ENCODE measurements at places on chromosomes 7 and 10.

GRCh38 chr7:100127866-100128636, 1.3 kb downstream of the MBLAC1 start:
- DNase-seq, result peak; percentile 23

- no peak for DNase-seq
These were observed 498.4 kb downstream of the IPMK start for GRCh38 chr10:57769298-57769697.

GRCh38 chr7:21373031-21373430, 54.9 kb upstream of the SP4 start:
- no peak for DNase-seq

DNA sequence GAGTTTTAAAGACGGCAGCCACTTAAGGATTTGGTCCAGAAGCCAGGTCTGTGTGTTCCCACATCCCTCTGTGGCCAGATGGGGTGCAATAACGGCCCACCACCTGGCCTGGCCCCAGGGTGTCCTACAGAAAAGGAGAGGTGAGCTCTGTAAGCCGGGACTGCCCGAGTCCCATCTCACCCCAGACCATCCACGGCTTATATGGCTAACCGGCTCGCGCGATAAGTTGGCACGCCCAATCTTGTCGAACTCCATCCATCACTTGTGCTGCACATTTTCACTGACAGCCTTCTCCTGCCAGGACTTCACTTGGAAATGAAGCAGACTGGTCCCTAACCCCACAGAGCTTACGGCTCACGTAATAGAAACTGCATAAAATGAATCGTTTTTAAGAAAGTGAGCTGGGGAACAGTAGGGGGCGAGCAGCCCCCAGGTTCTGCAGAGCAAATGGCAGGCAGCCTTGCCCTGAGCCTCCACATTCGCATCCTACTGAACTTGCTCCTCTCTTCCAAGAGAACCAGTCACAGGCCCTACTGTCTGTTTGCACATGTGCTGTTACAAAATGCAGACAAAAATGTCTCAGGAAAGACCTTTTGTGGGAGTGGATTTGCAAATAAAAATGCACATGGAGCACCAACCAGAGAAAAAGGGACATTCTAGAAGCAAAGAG, 98.2 kb downstream of the TNS3 start:
- DNase-seq, result no peak

GRCh38 chr7:12685550-12685949, 1.9 kb upstream of the ARL4A start:
- no peak for DNase-seq

DNA sequence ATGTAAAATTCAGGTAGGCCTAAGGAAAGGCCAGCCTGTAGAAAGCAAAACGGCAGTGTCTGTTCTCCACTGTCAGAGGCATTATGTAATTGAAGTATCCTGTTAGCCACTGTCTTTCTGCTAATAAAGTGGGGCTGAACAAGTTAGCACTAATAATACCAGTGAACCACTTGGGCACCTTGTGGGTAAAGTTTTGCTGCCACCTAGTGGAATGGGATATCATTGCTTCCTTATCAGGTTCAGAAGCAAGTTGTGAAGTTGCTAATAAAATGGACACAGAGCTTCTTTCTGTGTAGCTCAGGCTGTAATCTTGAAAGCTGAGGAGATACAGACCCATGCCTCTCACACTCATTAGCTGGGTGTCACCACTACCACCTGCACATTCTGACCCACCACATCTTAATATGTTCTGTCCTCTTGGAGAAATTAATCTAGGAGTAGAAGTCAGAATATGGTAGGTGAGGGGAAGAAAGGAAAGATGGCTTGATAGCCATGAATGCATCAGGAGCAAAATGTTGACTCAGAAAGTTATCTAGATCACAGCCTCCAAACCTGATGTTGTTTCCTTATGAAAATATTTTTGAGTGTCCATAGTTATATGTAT, 175.1 kb downstream of the SEPTIN7 start:
- peak; percentile 46 for DNase-seq

DNA sequence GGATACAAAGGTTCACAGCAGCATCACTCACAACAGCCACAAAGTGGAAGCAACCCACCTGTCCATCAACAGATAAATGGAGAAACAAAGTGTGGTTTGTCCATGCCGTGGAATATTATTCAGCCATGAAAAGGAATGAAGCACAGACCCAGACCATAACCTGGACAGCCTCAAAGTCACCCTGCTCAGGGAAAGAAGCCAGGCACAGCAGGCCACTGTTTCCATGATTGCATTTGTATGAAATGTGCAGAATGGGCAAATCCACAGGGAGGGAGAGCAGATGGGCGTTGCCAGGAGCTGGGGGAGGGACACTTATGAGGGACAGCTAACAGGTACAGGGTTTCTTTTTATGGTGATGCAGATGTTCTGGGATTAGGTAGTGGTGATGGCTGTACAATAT, 30.3 kb downstream of the FOXL3 start:
- no peak for DNase-seq

- no peak for DNase-seq
These were observed 399.7 kb upstream of the ETV1 start for GRCh38 chr7:14389181-14389591.

- no peak for DNase-seq
These were observed 26.9 kb downstream of the BLVRA start for GRCh38 chr7:43785420-43785819.

DNA sequence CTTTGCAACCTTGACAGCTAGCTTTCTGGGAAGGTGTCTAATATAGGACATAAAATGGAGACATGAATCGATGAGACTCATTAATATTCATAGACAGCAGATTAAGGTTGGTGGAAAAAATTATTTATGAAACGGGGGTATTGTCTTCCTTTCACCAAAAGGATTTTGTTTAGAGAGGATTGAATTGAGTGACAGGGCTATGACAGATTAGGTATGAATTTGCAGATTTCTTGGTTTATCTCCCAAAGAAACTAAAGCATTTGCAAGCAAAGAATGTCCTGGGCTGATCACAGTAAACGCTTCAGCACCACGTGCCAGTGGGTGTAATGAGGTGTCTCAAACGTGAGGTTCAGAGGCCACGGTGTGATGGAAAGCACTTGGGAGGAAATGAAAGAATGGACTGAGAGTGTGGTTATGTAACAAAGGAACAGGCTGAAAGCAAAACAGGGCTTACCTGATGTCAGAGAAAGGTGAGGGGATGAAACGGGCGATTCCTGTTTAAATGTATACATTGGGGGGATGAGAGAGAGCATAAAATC, 329.2 kb upstream of the NPVF start:
- DNase-seq, result no peak

- DNase-seq, result no peak
These were observed 64.9 kb upstream of the ADRB1 start for GRCh38 chr10:113978802-113979201.

DNA sequence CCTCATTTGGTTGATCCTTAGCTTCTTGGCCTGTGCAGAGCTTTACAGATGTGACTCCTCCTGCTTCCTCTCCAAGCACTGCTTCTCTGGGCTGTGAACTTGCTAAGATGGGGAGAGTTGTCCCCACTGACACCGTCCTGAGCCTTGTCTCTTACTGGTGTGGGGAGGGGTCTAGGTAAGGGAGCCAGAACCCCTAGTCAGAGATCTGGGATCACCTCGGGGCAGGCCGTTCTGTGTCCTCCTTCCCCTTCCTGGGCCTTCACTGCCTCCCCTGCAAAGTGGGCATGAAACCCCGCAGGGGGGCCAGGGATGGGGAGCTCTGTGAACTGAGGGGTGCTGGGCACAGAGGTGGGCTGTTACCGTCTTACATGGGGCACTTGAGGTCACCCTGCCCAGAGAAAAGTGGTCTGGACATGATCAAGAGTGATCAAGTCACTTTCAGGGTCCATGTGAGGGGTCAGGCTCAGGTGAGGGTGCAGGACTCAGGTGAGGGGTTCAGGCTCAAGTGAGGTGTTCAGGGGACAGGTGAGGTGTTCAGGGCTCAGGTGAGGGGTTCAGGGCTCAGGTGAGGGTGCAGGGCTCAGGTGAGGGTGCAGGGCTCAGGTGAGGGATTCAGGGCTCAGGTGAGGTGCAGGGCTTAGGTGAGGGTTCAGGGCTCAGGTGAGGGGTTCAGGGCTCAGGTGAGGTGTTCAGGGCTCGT, 86.2 kb downstream of the ADCY1 start:
- DNase-seq, result no peak

DNA sequence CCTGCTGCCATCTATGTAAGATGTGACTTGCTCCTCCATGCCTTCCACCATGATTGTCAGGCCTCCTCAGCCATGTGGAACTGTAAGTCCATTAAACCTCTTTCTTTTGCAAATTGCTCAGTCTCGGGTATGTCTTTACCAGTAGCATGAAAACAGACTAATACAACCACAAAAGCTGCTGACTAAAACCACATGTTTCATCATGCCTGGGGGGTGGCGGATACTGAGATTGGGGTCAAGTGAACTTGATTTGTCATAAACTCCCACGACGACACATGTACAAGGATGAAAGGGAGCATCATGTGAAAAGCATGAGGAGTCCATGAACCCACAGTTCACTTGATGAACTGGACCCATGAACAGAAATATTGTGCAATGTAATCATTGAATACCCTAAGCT, 134.9 kb upstream of the ANK3 start:
- DNase-seq, result no peak

DNA sequence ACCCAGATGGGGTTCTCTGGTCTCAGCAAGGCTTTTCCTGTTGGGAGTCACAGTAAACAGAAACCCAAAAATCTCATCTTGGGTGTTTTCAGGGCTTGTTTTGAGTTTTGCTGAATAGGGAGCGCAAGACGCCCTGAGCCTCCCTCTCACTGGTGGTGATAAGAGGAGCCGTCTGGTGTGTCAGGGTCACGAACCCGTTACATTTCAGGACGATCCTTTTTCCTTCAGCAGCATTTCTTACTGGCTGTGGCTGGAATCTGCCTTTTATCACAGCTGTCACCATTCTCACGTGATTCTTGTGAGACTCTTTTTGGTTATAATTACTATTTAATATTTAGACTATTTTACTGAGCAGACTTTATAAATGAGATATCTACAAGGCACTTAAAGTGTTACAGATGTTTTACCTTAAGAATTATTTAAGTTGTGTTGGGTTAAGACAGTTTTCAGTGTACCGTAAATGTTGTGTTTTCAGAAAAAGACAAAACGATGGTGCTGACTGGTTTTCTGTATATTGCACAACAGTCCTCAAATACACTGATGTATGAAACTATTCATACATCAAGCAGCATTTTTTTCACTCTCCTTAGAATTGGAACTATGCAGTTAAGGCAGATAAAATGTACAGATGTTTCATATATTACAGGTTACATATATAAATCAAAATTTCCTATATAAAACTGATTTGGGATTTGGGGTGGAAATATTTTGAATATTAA, 2.2 kb upstream of the GET4 start:
- DNase-seq, result no peak

- DNase-seq, result no peak
These were observed 94.0 kb downstream of the NPSR1 start for GRCh38 chr7:34751725-34752643.

DNA sequence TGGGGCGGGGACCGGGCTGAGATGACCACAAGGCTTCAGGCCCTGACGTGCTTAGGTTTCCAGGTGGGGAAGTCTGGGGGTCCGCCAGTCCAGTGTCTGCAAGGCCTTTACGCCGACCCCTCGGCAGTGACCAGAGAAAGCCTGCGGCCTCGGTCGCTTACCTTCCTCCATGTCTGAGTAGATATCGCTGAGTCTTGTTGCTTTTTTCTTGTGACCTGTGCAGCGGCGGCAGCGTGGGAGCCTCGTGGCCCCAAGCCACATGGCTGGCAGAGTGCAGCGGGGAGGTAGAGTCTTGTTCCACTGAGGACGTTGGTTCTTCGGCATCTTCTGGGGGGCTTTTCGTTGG, 329 bp downstream of the NOLC1 start:
- no peak for DNase-seq

GRCh38 chr10:78700413-78700812, 368.4 kb upstream of the ZMIZ1 start:
- peak; percentile 50 for DNase-seq

DNA sequence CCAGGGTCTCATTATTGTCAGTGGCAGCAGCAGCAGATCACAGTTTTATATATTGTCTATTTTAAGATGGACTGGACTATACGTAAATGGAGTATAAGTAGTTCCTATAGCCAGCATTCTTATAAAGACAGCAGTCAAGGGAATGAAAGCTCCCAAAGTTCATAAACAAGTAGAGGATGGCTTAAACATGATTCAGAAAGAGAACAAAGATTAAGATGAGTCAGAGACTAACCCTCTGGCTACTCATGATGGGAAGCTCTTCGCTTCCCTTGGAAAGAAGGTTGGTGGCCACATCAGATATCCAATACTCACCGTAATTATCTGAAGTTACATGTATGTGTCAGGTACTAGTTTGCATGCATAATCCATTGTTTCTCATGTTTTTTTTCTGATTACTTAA, 277.0 kb downstream of the INHBA start:
- no peak for DNase-seq

DNA sequence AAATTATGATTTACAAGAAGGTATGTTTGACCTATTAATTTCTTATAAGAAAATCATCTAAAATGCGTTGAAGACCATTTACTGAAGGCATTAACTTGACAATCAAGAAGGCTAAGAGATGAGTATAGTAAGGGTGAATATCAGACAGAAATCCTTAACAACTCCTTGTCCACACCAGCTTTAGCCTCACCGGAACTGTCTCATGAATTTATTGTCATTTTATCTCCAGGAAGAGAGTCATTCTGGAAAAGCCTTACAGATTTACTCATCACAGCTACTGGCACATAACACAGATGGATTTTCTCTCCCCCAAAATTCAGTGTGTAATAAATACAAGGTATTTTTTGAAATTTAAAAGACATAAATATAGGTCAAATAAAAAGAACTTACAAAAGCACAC, 129.4 kb upstream of the LSM8 start:
- DNase-seq, result no peak

GRCh38 chr10:112361951-112362751, 11.8 kb upstream of the ACSL5 start:
- no peak for DNase-seq

GRCh38 chr10:4914213-4914850, 48.9 kb upstream of the AKR1C1 start:
- DNase-seq, result no peak

GRCh38 chr10:50585921-50586739, 37.6 kb downstream of the SGMS1 start:
- DNase-seq, result no peak

- DNase-seq, result no peak
These were observed 49.3 kb downstream of the DENND2A start for GRCh38 chr7:140591180-140591902.

GRCh38 chr7:121288894-121289293, 39.9 kb upstream of the WNT16 start:
- no peak for DNase-seq

GRCh38 chr10:101070098-101070497, 8.3 kb downstream of the KAZALD1 start:
- DNase-seq, result no peak
